SJCRH30 (cell line): ENCODE measurements at places on chromosomes 16 and 17. TPM values are rescaled to one million over a fixed set of nuclear protein-coding genes. Genes with fewer than 3 reads are reported as not detected.

DNA sequence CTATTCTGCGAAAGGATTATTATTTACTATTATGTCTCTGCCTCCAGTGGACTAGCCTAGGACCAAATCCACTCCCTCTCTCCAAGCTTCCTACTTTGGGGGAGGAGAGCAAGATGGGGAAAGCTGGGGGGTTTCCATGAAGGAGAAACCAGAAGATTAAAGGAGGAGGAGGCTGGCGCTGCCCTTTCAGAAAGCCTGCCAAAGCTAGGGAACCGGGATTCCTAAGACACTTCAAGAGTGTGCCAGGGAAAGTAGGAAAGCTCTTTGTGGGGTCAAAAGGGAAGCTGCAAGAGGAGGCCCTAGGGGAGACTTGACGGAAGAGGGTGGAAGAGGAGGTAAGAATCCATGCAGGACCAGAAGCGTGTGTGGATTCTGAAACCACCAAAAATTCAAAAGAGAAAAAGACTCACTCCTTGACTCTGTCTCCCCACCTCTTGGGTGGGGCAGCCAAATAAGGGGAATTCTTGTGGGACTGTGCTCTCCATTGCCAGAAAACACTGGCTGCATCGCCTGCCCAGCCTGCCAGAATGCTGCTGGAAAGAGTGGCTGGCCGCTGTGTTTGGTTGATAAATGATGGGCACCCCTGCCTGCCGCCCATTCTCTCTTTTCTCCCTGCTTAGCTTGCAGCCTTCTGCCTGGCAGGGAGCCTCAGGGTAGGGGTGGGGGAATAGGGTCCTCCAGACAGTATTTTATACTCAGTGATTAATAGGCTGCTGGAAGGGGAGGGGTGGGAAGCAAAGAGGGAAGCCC lies 11.8 kb upstream of the KAT7 start:
- DNase-seq: no peak

Gene HOXB1
- total RNA-seq: not detected in 2 replicates

GRCh38 chr17:38351412-38352222 lies at the start of gene SOCS7:
Gene SOCS7 (plus strand): TSS chr17:38351844. CDS start chr17:38352053, 209 bp downstream.
- peak; percentile 93 for DNase-seq

DNA sequence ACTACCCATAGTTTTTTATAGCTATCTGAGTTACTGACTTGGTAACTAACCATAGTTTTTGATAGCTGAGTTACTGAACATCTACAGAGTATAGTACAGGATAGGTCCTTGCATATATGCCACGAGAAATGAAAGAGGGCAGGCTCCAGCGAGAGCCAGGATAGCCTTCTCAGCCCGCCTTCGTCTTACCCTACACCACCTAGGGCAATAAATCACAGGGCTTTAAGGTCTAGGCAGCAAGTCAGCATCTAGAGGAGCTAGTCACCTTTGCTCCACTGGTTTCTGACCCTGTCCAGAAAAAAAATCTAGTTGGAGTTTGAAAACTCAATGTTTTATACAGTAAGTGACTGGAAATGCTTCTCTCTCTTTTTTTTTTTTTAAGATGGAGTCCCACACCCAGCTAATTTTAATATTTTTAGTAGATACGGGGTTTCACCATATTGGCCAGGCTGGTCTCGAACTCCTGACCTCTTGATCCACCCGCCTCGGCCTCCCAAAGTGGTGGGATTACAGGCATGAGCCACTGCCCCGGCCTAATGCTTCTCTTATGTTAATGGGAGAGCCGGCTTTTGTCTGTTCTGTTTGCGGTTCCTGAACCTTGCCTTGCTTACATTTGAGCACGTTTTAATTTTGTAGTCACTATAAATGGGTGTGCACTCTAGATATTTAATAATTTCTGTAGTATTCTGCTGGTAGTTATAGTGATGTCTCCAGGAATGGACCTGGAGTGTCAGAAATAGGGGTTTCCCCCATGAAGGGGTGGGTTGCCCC lies 2.8 kb downstream of the BFAR start:
- no peak for DNase-seq

DNA sequence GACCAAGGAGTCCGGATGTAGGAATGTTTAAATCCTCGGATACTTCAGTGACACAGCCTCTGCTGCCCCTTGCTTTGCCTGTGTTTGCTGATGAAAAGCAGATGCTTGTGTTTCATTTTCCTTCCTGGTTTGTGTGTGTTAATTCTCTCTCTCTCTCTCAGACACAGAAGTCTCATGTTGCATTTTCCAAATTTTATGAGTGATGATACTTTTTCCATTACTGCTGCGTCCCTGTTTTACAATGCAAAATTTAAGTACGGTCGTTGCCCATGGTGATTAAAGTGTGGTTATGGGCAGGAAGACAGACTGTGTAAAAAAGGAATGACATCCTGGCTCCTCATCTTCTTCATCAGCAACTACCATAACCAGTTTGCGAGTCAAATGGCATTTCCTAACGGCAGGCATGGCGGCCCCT lies 5.7 kb downstream of the RMI2 start:
- DNase-seq: no peak

- peak; percentile 58 for DNase-seq
These were observed 3.8 kb downstream of the ERCC4 start for GRCh38 chr16:13923703-13924298.

DNA sequence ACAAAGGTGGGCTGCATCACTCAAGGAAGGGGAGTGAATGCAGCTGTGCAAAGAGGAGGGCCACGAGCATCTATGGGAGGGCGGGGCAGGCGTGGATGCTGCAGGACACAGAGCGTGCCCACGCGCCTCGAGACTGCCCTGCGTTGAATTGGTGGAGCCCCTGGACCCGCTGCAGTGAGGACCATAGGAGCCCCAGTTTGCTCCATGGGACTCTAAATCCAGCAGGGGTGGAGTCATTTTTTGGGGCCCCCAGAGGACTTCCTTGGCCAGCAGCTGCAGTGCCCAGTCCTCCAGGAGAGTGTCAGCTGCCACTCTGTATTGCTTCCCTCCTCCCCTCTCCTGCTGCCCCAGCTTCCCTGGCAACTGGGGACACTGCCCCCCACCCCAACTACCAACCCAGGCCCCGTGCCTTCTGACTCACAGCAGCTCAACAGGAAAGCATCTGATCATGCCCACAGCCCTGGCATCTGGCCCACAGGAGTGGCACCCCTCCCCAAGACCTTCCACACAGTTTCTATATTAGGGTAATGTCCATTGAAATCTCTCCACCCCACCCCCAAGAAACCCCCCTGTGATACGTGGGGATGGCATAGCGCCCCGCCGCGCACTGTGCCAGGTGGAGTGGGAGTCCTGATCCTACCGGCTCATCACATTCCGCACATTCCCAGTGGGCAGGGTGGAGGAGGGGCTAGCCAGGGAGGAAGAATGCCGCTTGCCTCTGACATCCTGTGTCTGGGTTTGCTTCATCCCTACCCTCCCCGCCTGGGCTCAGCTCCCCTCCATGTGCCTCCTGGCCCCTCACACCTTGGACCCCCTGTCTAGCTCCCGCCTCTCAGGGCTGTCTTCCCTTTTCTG lies 27.8 kb upstream of the ITGA3 start:
- DNase-seq: peak; percentile 37

Gene MRTFB
- total RNA-seq: 10.3 and 16.1 TPM in 2 replicates

DNA sequence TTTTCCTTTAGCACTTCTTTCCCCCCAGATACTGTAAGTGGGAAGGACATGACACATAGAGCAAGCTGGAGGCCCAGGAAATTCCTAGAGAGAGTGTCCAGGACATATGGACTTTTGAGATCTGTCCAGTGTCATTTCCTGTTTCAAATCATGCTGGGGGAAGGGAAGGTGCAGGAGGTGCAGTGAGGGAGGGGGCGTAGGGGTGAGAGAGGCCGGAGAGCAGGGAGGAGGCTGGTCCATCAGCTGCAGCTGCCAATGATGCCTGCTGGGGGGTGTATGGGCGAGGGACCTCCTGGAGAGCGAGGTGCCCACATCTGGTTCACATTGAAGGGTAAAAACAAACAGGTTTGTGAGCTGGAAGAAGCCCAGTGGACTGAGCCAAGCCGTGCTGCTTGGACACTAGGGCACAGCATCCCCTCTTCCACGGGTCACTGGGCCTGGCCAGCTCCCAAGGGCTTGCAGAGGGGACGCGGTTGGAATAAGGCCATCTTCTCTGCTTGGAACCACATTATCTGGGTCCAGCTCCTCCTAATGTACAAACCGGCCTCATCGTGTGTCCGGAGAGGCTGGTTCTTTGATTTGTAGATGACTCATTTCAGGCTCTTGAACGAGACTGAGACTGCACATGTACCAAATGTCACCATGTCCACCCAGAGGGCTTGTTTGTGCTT lies 70.4 kb upstream of the SMURF2 start:
- DNase-seq: peak; percentile 17

Gene STARD3
- 21.8 and 22.7 TPM in 2 replicates for total RNA-seq
